ENCODE measurements at places on chromosomes 7 and 10. TPM values are rescaled to one million over a fixed set of nuclear protein-coding genes. Genes with fewer than 3 reads are reported as not detected.
A peak's percentile ranks its signal among the peaks of the same experiment; 100 is the strongest.

GRCh38 chr7:146956321-146956720, 839.7 kb downstream of the CNTNAP2 start:
- no peak for DNase-seq

GRCh38 chr10:129465796-129466702, 992 bp upstream of the MGMT start:
- peak; percentile 8 for DNase-seq

GRCh38 chr7:76375251-76375650, 16.5 kb upstream of the YWHAG start:
- no peak for DNase-seq

- no peak for DNase-seq
These were observed 173.0 kb upstream of the ADCY1 start for GRCh38 chr7:45401155-45401554.

DNA sequence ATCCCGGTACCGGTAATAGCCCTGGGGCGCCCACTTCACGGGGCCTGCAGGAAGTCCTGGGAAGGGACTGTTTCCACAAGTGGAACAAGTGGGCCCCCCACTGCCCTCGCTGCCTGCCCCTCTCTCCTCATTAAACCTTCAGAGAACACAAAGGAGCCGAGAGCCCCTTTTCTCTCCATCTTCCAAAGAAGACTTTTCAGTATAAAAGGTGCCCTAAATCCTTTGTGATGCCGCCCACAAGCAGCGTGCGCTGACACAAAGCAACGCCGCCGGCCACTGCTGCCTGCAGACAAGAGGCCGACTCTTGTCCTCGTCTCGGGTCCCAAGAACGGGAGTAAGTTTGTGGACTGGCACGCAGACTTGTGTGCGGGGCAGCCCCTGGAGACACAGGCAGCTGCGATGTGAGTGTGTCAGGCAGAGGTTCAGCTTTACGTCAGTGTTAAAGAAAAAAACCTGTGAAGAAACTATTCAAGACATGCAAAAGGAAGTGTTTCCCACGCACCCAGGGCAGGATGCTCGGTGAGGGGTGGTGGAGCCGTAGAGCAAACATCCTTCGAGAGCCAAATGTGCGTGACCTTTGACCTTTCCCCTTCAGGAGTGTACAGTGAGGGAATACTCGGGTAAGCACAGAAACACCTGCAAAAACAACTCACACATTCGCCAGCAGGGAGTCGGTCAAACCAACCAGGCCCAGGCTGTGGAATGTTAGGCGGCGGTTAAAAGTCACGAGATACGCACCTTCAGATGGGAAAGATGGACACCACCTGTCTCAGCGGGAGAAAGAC, 118.2 kb downstream of the VIPR2 start:
- DNase-seq, result no peak

DNA sequence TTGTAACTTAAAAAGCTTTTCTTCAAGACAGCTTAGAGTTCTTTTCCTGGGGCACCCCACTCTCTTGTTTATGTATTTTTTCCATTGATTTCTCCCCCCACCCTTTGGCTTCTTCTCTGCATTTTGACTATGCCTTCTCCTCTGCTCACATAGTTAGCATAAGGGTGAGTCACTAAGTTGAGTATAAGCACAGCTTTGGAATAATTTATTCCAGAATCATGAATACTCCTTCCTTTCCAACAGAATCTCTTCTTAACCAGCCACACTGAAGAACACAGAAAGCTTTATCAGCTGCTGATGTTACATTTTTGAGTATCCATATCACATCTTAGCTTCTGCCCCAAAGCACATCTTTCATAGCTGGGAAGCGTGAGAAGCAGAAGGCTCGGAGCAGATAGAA, 449.5 kb upstream of the MKI67 start:
- DNase-seq, result no peak

- DNase-seq, result peak; percentile 40
These were observed 4.0 kb upstream of the LEP start for GRCh38 chr7:128236924-128237586.

DNA sequence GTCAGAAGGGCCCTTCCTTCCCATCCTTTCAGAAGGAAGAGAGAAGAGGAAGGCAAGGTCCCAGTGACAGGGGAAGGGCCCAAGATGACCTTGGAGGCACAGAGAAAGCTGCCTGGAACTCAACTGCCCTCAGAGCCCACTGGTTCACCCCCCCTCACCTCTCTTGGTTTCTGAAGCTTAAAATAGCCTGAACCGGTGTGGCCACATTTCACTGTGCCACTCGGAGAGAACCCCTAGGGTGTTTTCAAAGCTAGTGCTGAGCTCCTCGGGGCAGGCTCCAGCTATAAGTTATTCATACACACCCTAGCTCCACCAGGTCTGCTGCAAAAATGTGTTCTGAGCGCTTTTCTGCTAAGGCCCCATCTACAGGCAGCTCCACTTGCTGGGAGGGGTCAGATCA, 60.9 kb upstream of the ADRB1 start:
- no peak for DNase-seq

DNA sequence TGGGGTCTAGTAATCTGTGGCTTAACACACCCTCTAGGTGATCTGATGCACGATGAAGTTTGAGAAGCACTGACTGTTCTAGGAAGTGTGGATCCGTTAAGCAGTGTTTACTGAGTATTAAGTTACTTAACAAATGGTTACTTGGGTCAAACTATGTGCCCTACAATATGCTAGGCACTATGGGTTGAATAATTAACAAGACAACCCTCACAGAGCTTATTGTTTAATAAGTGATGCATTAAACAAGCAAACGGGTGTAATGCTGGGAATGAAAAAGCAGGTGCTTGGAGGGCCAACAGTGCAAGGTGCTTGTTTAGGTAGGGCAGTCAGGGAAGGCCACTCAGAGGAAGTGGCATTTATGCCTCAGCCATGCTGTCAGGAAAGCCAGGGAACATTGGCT, 378.0 kb upstream of the PODXL start:
- DNase-seq, result no peak

DNA sequence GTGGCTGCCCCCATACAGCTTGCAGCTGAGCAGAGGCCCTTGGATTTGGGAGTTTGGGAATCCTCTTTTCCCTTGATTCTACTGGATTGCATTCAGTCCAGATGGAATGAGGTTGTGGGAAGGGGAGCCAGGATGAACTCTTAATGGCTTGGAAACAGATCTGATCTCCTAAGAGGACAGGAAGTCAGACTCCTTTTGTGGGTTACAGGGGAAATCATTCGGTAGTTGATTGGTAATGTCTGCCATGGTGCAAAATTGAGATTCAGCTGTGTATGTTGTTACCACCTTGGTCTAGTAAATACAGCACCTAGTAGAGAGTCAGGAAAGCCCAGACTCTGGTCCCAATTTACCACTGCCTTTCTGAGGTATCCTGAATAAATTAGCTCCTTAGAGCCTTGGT, 144.2 kb upstream of the TNRC18 start:
- peak; percentile 45 for DNase-seq

- DNase-seq, result no peak
These were observed 1.8 kb downstream of the HNRNPA2B1 start for GRCh38 chr7:26198781-26199169.

- DNase-seq, result no peak
These were observed 172.9 kb downstream of the CACNB2 start for GRCh38 chr10:18313140-18313530.

DNA sequence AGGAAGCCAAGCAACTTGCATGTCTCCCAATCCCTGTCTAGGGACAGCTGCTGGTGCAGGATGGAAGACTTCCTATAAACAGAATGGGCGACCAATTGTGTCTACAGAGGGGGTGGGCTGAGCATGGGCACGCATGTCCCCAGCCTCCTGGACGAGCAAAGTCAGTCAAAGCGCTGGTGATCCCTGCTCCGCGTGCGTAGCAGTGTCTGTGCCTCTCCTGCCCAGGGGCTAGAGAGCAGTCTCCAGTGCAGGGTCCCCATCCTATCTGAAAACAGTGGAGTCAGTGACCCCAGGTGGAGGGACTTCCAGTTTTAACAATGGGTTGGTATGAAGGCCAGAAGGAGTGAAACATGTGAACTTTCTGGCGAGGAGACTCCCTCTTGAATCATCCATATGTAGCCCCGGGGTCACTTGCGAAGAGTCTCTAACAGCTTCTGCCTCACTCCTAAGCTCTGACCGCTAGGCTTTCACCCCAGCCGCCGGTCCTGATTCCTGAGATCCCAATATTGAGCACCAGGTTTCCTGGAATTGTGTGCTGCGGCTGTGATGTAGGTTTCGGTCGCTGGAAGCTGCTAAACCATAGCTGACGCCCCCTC, 714 bp upstream of the CASP2 start:
- DNase-seq, result no peak

GRCh38 chr10:8056378-8056777, 1.9 kb downstream of the GATA3 start:
- no peak for DNase-seq

DNA sequence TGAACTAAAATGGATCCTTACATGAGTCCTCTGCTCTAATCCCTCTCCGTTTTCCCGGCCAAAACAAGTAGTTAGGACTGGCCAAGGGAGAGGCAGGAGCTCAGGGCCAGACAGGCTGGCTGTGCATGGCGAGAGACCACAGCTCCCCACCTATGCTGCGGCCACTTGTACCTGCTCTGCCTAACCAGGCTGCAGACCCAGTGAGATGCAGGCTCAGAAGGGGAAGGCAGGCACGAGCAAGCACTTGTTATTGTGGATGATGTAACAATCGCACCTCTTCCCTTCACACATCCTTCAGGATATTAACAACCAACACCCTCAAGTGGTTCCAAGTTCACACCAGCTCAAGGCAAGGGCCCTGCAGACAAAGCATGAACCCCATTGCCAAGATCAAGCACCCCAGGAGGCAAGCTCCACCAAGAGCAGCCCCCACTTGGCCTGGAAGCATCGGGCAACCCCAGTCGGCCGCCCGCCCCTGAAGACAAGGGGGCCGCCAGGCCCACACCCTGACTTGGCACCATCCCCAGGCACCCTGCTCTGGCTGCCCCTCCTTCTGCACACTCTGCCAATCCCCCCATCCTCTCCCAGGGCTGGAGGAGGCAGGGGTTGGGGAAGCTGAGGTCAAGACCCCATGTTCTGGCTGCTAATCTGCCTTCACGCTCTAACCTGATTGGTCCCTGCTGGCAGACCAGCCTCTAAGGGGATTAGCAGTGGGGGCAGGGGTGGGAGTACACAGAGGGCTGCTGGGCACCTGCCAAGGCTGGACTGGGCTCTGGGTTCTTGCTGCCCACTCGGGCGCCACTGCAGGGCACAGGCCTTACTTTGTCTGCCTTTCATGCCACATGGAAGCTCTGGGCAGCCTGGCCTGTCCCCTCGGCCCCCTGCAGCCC, 111.3 kb downstream of the SLIT1 start:
- no peak for DNase-seq

GRCh38 chr10:75038335-75038734, 73.1 kb upstream of the SAMD8 start:
- no peak for DNase-seq

DNA sequence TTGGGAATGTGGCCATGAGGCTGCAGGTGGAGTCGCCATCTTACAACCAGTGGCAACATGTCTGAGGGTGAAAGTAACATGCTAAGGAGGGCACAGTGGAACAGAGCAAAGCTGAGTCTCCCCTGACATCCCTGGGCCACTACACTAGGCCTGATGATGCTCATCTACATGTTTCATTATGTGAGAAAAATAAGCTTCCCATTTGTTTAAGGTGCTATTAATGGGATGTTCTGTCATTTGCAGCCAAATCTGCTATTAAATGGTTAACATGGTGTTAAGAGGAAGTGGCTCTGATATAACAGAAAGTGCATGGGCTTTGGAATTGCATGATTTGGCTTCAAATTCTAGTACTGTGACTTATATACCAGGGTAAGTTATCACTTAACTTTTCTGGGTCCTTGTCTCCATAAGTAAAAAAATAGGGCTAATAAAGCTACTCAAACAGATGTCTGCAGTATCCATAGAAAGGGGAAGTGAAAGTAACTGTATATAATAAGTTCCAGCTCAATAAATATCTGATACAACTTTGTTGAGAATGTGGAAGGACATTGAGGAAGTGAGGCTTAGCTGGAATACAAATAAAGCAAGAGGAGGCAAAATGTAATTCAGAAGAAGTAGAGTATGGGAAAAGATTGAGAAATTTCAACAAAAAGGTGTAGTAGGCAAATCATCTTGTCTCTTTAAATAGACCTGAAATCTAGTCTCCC, 158.9 kb downstream of the RTKN2 start:
- no peak for DNase-seq

DNA sequence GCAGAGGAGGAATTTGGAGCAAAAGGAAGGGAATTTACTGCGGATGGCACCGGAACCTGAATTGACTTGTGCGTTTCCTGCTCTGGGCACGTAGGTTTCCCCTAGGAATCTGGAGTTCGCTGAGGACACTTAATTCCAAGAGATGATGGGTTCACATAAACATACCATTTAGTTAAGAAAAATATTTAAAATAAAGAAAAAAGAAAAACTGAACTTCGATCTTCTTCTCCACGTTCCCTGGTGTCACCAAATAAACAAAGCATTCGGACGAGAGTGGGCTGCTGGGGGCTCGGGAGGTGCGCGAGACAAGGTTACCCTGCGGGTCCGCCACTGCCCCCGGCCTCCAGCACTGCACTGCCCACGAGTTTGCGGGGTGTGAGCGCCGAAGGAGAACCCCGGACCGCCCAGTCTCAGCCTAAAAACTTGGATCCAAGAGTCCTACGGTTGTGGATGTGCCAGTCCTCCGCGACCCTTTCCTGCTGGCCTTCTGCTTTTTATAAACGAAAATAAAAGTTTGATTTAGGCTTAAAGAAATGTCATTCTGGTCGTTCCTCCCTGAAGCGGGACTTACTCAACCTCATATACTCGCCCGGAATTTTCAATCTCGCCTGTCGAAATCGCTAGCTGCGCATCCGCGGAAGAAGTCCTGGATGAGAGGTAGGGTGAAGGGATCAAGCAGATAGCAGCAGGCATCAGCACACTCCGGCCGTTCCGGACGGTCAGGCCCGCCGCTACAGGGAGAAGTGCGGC, 30.3 kb downstream of the SKIDA1 start:
- no peak for DNase-seq

DNA sequence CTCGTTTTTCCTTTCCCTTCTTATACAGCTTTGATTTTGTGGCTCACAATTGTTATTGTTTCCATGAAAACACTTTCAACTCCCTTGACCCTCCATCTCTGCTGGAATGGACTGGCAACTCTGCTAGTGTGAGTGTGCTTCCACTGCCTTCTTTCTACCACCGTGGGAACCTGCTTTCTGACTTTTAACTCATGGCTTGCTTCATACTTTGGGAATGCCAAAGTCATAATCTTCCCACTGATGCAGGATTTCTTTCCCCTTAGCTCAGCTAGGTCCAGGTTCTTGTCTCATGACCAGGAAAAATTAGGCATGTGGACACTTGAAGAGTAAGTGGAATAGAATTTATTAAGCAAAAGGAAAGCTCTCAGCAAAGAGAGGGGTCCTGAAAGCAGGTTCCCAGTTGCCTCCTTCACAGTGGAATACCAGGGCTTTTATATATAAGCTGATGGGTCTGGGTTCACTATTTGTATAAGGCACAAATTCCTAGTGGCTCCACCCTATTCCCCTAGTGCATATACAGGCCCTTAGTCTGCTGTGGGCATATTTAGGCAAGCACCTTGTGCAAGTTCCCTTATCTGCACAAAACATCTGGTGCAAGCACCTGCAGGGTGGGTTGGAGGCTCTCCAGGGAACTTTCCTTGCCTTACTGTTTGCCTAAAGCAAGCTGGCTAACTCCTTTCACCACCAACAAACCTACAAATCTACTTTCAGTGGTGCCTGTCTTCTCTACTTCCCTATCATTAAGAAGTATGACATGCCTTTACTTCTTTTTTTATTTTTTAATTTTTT, 119.5 kb downstream of the CFAP58 start:
- no peak for DNase-seq

GRCh38 chr7:128390871-128391565, 18.8 kb downstream of the IMPDH1 start:
- DNase-seq, result no peak

Gene CHAT
- total RNA-seq, result not detected

Gene PRLHR
- total RNA-seq, result not detected

Gene OR6B1
- not detected for total RNA-seq

Gene ZC3HAV1
- 129 TPM for total RNA-seq

Gene CTTNBP2
- total RNA-seq, result not detected

Gene SUN3
- not detected for total RNA-seq

All from activated CD4-positive, alpha-beta T cell treated with anti-CD3 and anti-CD28 coated beads, Interleukin-2, amount 10 ng/mL, durations not matched to agents 7 days and 5 days (primary cell).